ENCODE measurements at places on chromosomes 5 and 9.

DNA sequence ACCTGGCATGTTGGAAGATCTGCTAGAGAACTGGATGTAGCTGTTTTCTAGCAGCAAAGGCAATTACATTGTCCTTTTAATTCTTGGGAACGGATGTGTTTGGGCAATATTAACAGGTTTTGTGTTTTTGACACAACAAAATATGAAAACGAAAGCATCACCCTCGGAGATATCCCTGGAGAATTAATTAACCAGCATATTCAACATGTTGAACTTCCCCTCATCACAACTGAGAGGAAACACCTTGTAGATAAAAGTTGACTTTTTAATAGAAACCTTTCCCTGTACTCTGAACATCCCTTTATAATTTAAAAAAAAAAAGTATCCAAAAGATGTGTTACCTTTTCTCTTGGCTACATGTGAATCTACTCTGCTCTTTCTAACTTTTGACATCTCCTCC lies 13.0 kb downstream of the SEMA6A start:
- no peak for DNase-seq

DNA sequence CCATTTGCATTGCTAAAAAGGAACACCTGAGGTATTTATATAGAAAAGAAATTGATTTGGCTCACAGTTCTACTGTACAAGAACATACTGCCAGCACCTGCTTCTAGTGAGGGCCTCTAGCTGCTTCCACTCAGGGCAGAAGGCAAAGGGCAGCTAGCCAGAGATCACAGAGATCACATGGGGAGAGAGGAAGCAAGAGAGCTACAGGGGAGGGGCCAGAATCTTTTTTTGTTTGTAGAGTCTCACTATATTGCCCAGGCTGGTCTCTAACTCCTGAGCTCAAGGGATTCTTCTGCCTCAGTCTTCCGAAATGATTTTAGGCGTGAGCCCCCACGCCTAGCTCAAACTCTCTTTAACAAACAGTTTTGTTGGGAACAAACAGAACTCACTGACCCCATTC lies 6.1 kb downstream of the SLCO4C1 start:
- no peak for DNase-seq

- no peak for DNase-seq
Observed at GRCh38 chr5:172659570-172659908, 18.5 kb downstream of the NEURL1B start.

DNA sequence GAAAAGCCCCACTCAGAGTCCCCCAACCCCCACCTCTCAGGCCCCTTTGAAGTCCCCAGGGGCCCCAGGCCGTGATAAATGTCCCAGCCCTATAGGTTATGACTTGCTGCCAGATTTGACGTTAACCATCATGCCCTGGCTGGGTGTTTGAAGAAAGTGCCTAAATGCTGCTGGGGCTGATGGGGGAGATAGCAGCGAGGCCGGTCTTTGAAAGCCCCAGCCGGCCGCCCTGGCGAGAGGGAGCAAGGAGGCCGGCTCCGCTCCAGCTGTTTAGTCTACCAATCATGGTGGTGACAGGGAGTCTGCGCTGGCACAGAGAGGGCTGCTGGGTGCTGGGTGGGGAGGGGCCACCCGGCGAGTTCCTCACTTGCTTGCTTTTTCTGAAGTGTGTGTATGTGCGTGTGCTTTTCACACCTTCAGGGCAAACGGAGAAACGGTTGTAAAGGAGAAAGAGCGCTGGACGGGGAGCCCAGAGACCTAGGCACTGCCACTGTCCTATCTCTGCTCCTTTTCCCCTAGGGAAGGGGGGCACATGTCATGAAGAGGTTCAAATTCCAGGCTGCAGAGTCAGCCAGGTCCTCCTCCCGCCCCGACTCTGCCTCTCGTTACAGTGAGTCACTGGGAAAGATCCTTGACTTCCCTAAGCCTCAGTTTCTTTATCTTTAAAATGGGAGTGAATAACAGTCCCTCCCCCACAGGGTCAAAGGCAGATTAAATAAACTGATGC lies 126.1 kb upstream of the HAND1 start:
- DNase-seq, result no peak

- no peak for DNase-seq
Observed at GRCh38 chr5:146813346-146814157, 65.0 kb downstream of the PPP2R2B start.

DNA sequence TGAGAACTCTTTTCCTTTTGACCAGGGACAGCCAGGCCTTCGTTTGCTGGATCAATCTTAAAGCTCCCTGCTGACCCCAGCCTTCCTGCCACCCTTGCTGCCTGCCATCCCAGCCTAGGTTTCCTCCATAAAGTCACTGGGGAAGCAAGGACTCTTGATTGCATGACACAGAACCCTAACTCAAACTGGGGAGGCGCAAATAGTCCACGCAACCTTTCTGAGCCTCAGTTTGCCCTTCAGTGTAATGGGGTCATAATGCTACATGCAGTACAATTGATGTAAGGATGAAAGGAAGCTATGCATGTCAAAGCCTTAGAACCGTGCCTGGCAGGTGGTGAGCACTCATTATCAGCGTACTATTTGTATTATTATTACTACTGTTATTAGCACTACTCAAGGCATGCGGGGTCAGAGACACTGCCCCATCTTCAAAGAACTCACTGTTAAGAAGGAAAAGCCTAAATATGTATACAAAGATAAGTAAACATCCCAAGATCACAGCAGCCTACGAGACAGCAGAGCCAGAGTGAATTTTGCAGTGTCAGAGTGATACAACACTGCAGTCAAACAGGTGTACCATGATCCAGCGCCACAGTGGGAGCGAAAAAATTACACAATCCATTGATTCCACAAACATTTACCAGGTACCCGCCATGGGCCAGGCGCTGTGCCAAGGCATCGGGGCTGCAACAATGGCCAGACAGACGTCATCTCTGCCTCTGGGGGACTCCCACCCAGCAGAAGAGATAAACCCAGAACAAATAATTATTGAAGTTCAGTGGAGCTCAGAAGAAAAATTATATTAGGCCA lies 16.9 kb upstream of the CPLX2 start:
- no peak for DNase-seq

DNA sequence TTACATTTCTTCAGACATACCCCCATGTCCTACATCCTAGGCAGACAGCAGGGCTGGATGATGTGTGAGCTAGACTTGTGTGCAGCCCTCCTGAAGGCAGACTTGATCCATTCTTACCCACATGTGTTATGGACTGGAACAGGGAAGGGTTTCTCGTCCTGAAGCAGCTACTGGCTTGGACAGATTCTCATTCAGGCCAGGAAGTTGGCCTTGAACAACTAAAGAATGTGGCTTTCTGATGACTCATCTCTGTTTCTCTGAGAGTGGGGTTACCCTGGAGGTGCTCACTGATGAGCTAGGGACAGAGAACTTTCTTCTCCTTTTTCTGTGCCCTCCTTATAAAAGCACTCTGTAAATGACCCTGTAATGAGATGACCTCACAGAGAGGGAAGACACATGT lies 246.5 kb downstream of the PCSK5 start:
- no peak for DNase-seq

DNA sequence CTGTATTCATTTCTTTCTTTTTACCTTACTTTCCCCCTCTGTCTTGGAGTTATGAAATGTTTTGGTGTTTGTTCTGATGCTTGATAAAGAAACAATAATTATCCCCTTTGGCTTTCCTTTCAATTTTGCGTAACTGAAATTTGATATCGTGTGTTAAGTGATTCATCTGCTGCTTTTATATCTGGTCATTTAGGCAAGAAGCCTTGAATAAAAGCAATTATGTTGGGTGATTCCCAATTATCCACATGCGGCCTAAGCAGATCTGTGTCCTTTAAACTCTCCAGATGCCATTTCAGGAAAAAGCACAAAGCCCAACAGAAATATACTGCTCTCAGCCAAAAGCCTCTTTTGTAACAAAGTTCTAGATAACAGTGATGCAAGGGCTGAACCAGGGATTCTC lies 92.8 kb downstream of the TAF11L14 start:
- DNase-seq, result no peak

DNA sequence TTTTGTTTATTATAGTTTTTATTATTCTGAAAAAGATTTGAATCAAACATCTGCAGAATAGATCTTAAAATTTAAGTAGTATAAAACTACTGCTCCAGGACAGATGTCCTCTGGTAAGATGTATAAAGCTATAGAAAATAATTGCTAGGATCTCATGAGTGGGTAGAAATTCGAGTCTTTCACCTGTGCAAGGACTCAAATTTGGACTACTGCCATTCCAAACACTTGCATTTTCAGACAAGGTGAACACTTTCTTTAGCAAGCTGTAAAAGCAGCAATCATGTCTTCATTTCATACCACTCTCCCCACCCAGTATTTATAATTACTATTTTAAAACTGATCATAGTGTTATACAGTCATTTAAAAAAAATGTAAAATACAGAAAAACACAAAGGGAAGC lies 20.7 kb downstream of the SKP2 start:
- no peak for DNase-seq

DNA sequence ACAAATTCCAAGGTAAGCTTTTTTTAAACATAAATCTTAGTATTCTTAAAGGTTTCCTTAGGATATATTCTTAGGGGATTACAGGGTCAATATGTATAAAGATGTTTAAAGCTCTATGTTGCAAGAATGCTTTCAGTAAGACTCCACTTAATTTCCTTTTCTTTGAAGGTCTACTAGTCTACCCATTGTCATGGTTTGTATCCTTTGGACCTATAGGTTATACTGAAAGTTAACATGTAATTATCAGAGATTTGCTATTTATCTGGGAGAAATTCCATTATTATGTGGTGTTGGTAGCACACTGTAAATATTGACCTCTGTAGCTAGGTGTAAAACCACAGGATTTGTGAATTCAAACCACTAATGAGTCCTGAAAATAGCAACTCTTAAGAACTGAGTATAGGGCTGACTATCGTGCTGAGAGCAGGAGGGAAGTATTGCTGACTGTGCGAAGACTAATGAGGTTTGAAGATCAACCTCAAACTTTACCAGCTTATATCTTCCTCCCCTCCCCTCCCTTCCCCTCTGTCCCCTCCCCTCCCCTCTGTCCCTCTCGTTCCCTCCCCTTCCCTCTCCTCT lies 85.6 kb downstream of the GADD45G start:
- DNase-seq, result no peak

DNA sequence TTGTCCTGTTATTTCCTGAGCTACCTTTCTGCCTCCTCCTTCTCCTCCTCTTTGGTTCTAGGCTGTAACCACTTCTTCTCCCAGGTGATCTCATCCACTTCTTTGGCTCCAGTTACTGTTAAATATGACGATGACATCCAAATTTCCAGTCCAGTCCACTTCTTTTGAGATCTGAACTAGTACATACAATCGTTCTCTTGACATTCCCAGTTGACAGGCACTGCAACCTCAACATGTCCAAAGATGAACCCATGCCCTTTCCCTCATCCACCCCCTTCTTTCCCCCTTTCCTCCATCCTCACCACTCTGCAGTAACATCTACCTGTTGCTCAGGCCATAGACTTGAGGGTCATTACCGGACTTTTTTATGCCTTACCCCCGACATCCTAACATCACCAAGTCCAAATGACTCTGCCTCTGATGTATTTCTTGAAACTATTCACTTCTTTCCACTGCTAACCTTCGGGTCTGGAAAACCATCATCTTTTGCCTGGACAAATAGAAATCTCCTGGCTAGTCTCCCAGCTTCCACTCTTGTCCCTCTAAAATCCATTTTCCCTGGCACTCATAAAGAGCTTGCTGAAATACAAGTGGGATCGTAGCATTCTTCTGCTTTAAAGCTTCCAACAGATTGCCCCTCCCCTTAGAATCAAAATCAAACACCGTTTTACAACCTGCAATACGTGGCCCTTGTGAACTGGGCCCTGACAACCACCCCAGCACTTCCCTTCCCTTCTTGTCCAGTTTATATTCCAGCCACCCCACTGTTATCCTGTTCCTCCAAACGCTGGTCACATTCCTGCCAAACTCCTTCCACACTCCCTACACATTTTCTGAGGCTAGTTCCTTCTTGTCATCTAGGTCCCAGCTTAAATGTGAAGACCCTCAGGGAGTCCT lies 31.5 kb downstream of the KLF9 start:
- no peak for DNase-seq

- no peak for DNase-seq
Observed at GRCh38 chr5:40484495-40484894, 195.2 kb upstream of the PTGER4 start.
